ENCODE measurements at places on chromosomes 7 and 10.

GRCh38 chr7:84502239-84502638 is 307.6 kb upstream of the SEMA3A start:
- DNase-seq, result no peak

GRCh38 chr7:77651575-77652162 is 44.6 kb upstream of the RSBN1L start:
- DNase-seq, result peak; percentile 55

GRCh38 chr7:44791278-44792219 is 4.9 kb upstream of the PPIA start:
- no peak for DNase-seq

DNA sequence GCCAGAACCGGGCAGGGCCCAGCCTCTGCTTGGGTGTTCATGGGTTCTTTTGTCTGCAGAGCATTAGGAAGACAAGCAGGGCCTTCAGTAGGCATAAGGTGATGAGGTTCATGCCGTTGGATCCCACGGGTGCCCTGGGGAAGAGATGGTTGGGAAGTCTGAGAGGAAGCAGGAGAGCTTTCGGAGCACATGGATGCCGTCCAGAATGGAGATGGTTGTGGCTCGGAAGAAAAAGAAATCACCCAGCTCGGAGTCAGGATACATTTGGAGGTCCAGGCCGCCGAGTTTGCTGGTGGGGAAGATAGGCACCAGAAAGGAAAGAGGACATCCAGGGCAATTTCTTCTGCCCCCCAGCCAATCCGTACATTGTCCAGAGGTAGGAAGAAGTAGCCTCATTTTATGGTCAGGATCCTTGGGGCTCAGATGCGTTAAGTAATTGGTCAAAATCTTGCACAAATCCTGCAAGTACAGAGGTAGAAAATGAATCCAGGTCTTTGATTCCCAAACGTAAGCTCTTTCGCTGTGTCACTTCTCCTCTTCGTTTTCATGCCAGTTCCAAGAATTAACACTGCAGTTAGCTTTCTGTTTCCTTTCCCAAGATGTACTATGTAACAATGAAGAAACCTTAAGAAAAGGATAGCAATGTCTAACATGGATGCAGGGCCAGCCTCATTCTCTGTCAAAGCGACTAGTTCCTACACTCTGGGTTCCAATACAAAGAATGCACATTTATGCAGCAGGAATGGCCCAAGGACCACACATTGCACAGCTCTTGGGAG is 147.8 kb upstream of the KLF6 start:
- DNase-seq, result no peak

Measured in Kasumi-1 (cell line).